Mammary epithelial cell (primary cell): ENCODE measurements at places on chromosomes 5 and 9. TPM values are rescaled to one million over a fixed set of nuclear protein-coding genes. Genes with fewer than 3 reads are reported as not detected.

Gene TAF11L5
- total RNA-seq, result not detected

Gene SUSD3
- total RNA-seq, result not detected in 2 replicates

Gene TLX3
- not detected in 2 replicates for total RNA-seq

Gene SPEF2
- 3.5 TPM for total RNA-seq

Gene LHX6
- 4.5 TPM for total RNA-seq
